ENCODE measurements at places on chromosomes 13 and 19.
A peak's percentile ranks its signal among the peaks of the same experiment; 100 is the strongest.

DNA sequence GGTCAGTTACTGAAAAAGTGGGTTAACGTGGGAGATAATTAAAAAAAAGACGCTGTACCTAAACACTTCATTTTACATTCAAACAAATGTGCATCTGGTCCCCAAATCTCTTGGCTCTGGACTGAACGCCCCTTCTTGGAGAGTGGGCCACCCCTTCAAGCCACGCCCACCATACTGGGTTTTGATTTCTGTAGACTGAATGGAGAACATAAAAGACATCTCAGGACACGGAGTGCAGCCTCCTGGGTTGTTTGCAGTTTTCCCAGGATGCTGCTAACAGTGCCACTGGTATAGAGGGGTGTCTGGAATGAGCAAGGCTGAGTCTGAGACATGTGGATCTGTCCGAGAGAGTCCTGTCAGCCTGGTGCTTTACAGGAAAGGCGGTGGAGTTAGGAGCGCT lies 10.6 kb downstream of the TFDP1 start:
- DNase-seq = no peak

DNA sequence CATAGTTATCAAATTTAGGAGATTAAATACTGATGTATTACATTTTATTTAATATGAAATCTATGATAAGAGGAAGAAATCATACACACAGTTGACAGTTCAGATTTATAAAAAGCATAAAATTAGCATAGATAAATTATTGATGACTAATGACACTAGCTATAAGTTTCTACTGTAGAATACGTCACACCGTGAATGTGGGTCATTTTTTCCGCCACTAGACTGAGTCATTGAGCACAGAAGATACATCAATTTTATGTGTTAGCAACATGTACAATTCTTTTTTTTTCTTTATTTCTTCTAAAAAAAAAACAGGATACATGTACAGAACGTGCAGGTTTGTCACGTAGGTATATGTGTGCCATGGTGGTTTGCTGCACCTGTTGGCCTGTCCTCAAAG lies 22.2 kb downstream of the AP2S1 start:
- peak; percentile 75 for DNase-seq

- DNase-seq = no peak
Observed at GRCh38 chr13:24680258-24680920, at the start of gene ATP12A. TSS of gene ATP12A (plus strand) at chr13:24680408. CDS start at chr13:24680744, 336 bp downstream.

GRCh38 chr19:49739933-49740332 lies 23.2 kb downstream of the TSKS start:
- no peak for DNase-seq

- DNase-seq = no peak
Observed at GRCh38 chr19:5943045-5943444, 29.0 kb downstream of the CAPS start.

DNA sequence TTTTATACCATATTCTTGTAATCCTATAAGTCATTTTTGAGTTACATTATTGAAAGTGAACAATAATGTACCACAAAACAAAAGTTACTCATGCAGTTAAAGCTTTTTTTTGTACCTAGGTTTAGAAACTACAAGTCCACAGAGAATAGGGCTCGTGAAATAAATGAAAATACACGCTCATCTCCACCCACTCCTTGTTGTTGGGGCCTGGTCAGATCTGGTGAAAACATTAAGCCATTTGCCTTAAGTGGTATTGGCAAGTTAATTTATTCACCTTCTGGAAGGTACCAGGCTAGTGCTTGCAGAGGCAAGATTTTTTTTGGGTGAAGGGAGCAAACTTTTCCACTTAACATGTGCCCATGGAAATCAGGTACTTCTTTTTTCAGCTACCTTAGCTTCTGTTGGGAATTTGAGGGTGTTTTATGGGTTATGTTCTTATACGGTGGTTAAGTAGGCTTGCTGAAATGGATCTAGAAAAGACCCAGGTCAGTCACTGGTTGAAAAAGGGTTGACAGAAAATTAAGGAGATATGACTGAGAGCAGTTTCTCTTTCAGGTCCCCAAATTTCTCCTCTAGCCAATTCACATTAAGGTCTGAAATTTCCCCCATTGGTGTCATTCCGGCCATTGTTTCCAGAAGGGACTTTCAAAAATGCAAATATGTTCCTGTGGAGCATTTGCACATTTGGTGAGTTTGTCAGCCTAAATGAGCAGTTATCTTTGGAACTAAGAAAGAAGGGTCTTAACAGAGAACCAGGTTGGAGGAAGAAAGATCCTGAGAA lies 143.3 kb downstream of the KCNRG start:
- DNase-seq = no peak

GRCh38 chr19:14835011-14835410 lies at the start of the genes OR7A5 and OR7C1:
TSS of gene OR7A5 (minus strand) at chr19:14835185. CDS start at chr19:14828241, 6,944 bp downstream.
TSS of gene OR7C1 (minus strand) at chr19:14835185. CDS start at chr19:14800136, 35,049 bp downstream.
- DNase-seq = no peak

- DNase-seq = no peak
Observed at GRCh38 chr13:46025157-46025556, 27.4 kb downstream of the ZC3H13 start.

GRCh38 chr13:37884674-37885073 lies 15.1 kb upstream of the TRPC4 start:
- DNase-seq = no peak

GRCh38 chr19:49403404-49404187 lies 15.5 kb downstream of the KASH5 start:
- peak; percentile 33 for DNase-seq

DNA sequence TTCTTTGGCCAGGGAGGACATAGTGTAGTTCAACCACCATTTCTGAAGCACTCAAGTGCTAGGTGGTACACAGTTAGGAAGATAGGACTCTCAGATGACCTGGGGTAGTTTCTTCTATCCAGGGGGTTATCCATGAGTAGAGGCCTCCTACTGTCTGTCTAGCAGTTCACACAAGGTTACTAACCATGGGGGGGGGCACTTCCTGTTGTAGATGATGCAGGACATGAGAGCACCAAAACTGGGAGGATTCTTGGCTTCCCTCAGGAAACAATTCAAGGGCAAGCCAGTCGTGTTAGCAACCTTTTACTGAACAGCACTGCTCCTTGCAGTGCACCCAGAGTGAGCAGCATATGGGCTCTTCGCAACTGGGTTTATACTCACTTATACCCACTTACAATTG lies 8.9 kb upstream of the TPP2 start:
- DNase-seq = no peak

- DNase-seq = peak; percentile 23
Observed at GRCh38 chr13:80276371-80277289, 64.3 kb downstream of the SPRY2 start.

GRCh38 chr13:108496362-108497210 lies 132.8 kb upstream of the MYO16 start:
- no peak for DNase-seq

- peak; percentile 89 for DNase-seq
Observed at GRCh38 chr19:2962018-2962670, 15.2 kb upstream of the TLE6 start.

DNA sequence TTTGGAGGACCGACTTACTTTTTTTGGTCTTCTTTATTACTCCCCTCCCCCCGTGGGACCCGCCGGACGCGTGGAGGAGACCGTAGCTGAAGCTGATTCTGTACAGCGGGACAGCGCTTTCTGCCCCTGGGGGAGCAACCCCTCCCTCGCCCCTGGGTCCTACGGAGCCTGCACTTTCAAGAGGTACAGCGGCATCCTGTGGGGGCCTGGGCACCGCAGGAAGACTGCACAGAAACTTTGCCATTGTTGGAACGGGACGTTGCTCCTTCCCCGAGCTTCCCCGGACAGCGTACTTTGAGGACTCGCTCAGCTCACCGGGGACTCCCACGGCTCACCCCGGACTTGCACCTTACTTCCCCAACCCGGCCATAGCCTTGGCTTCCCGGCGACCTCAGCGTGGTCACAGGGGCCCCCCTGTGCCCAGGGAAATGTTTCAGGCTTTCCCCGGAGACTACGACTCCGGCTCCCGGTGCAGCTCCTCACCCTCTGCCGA lies 409 bp downstream of the FOSB start:
- DNase-seq = no peak

DNA sequence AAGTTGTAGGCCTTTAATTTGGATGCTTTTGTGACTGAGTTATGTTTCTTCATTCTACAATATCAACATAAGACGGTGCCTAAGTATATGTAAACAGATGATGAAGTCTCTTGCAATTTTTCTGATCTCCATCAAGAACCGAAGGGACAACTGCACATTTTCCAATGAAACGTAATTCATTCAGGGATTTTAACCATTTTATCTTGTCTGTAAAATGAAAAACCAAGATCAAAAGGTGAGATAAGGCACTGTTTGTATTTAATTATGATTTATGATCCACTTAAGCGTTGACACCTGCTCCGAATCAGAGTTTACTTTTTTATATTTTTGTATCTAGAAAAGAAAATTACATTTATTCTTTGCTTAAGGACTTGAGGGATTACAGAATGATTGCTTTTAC lies 556.8 kb upstream of the ARGLU1 start:
- no peak for DNase-seq

DNA sequence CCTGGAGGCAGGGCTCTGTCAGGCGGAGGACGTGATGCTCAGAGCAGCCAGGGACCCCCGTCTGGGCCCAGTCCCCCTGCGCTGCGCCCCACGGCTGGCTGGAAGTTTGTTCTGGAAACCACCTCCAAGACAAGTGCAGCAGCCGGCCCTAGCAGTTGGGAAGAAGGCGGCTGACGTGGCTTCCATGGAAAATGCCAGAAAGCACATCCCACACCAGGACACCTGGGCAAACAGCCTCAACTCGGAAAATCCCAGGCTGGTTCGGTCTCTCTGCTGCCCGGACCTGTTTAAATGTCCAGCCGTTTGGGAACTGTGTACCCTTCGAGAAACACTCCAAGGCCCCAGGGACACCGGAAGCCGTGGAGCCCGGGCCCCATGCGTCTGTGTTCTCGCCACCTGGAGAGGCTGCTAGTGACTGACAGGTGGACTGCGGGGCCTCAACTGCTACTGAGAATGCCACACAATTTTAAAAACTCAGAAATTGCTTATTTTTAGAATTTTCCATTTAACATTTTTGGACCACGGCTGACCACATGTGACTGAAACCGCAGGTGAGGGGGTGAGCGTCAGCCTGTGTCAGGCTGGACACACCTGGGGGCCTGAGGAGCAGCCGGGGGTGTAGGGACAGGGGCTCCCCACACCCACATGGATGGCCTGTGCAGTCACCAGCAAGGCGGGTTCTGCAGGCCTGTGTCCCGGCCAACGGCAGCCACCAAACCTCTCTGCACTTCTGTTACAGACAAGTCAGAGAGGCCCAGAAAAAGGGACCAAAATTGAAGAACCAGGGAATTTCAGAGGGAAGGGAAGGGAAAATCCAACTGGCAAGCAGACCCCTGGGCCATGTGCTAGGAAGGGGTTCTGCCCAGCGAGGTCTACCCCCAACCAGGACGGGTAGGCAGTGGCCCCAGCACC lies 31.7 kb downstream of the RASA3 start:
- DNase-seq = no peak

DNA sequence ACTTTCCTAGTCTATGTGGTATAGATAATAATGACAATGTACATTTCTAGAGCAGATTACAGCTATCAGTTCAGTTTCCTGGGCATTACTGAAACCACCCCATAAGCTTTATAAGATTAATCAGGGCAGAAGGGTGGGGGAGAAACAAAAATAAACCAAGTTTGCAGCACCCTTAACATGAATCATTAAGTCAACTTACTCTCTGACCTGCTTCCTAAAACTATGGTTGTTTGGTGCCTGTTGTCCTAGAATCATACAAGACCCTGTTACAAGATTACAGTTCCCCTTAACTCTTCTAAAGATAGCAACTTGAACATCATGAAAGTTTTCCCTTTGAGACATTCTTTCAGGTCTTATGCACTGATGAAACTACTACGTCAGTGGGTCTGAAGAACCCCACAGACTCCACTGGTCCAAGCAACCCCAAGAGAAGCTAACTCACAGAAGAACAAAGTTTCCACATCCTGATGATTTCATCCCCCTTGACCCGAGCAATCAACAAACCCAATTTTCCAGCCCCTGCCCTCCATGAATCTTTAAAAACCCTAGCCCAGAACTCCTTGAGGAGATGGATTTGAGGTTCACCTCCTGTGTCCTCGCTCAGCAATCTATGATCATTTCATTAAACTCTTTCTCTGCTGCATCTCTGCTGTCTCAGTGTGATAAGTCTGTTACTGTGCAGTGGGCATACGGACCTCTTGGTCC lies 336.5 kb downstream of the FOXO1 start:
- no peak for DNase-seq

DNA sequence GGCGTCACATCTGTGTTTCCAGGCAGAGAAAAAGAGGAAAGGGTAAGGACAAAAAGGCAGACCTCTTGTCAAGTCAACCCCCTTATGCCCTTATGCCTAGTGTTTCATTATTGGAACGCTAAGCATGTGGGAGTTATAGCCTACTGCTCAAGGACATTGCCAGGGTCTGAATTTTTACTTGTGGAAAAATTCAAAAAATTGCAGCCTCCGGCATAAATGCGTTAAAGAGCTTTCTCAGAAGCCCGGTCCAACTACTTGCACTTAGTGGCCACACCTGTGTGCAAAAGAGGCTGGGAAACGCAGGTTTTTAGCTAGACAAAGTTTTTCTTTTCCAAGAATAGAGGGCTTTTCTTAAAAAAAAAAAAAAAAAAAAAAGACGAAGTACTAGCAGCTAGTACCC lies 139.8 kb downstream of the DPF1 start:
- no peak for DNase-seq
